ENCODE measurements at places on chromosomes 2 and 18. TPM values are rescaled to one million over a fixed set of nuclear protein-coding genes. Genes with fewer than 3 reads are reported as not detected.

GNAL gene
- 18.2 TPM for total RNA-seq

VAMP5 gene
- total RNA-seq, result 4.7 TPM

WDR43 gene
- total RNA-seq, result 135 TPM

FSHR gene
- not detected for total RNA-seq

CDH20 gene
- 0.13 TPM for total RNA-seq

SH3RF3 gene
- 0.42 TPM for total RNA-seq

KIF5C gene
- 58.1 TPM for total RNA-seq

EMILIN1 gene
- total RNA-seq, result 2.9 TPM

DNER gene
- total RNA-seq, result 14.6 TPM

MROH2A gene
- total RNA-seq, result not detected

ICOS gene
- total RNA-seq, result not detected

FAM110C gene
- total RNA-seq, result 13.2 TPM

GALNT13 gene
- total RNA-seq, result 9.6 TPM

Data from H1 (cell line).